ENCODE measurements at places on chromosomes 2 and 18. TPM values are rescaled to one million over a fixed set of nuclear protein-coding genes. Genes with fewer than 3 reads are reported as not detected.

DNA sequence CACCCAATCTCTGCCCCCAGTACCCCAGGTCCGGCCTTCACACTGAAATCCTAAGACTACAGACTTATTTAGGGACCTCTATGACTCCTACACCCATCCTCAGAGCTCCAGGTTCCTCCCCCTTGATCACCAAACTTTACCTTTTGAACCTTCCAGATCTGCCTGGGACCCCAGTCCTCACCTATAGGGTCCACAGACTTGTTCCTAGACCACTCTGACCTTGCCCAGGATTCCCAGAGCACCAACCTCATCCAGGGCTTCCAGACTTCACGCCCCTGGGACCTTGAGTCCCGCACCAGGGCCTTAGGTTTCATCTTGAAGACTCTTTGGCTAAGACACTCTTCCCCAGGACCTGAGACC is 462 bp downstream of the CHCHD5 start:
- no peak for DNase-seq

- DNase-seq: no peak
Measured at GRCh38 chr2:238771218-238771617, 76.7 kb upstream of the TWIST2 start.

DNA sequence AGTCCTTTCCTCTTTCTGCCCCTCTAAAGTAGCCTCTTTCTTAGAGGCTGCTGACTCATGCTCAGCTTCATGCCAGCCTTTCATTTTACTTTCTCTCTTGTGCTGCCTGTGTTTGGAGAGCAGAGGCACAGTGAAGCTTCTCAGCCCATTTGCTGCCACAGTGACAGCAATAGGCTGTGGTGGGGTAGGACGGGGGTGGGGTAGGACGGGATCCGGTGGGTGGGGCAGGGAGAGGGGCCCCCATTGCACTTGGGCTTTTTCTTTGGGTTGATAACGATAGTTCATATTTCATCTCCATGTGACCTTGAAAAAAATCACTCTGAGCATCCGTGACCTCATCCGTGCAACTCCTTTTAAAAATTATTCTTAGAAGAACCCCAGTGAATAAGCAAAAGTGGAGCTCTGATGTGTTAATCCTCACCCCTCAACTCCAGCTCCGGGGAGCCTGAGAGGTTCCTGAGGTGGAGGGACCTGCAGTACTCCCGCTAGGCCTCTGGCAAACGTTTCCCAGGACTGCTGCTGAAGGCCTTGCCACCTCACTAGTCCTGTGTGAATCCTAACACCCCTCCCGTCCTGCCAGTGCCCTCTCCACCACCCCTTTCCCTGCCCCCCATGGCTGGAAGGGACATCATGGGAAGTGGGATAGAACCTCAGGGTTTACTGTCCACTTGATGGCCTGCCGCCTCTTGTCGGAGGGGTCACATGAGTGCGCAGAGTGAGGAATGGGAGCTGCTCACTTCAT is 70.8 kb downstream of the INPP4A start:
- DNase-seq: no peak

DNA sequence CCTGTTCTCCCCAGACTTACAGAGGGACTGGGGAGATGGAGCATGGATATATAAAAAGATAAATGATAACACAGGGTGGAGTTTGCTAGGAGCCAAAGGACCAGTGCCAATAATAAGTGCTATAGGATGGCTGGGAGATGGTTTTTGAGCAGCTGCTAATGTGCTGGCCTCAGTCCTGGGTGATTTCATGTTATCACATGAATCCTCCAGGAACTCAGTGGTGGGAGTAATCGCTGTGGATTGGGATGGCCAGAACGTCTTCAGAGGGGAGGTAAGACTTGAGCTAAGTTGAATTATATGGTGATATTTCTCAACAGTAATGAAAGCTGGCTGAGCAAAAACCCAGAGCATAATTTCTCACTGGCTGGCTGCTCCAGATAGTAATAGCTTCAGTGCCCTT is 441.4 kb downstream of the SLC4A3 start:
- DNase-seq: no peak

- no peak for DNase-seq
Measured at GRCh38 chr2:108942888-108943287, 46.1 kb downstream of the EDAR start.

DNA sequence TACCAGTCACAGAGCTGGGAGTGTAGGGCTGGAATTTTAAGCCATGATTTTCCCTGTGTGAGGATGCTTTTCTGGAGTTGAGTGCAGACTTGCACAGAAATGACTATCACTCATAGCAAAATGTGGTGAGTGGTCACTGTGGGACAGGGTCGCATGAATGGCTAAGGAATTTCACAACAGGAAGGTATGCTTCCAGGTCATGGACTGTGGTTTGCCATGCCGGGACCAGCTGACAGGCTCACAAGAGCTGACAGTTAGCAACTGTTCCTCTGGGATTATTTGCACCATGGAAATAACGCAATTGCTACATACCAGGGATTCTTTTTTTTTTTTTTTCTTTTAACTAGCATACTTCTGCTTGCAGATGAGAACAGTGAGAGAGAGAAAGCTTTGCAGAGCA is 3.8 kb upstream of the UXS1 start:
- no peak for DNase-seq

DNA sequence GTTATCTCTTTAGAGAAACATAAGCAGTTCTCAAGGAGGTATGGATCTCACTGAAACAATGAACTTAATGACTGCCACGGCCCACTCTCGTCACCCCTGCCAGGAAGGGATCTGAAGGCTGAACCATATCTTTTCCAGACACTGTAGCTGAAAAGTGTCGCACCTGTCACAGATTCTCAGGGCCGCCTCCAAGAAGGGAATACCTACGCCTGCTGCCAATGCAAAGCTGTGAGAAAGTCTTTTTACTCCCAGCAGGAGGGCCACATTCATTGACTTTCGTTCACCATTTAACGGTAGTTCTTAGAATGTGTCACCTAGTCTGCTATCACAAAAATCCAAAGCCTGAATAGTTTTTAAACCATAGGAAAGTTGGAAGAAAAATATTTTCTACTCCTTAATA is 66.7 kb upstream of the SH3BP4 start:
- DNase-seq: no peak

DNA sequence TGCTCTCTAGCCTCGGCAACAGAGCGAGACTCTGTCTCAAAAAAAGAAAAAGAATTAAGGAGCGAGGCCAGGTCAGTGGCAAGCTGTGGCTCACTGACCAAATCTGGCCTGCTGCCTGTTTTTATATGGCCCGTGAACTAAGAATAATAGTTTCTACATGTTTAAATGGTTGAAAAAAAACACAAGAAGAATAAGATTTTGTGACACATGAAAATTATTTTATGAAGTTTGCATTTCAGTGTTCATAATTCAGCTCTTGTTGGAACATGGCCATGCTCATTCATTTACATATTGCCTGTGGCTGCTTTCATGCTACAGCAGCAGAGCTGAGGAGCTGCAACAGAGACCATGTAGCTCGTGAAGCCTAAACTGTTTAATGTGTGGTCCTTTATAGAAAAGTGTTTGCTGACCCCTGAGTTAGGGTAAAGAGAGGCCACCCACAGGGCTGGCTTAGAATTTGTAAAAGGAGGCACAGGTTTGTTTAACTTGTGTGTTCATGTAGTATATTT is 59.5 kb downstream of the MFSD6 start:
- peak; percentile 44 for DNase-seq

GRCh38 chr18:57447154-57447621 is 12.0 kb downstream of the ONECUT2 start:
- peak; percentile 48 for DNase-seq

- no peak for DNase-seq
Measured at GRCh38 chr2:8893978-8894820, 56.8 kb upstream of the KIDINS220 start.

The IL36RN gene
- not detected for total RNA-seq

The FAM237A gene
- total RNA-seq: not detected

The EHD3 gene
- 4.5 TPM for total RNA-seq

The CRYGC gene
- 2.2 TPM for total RNA-seq

The GKN2 gene
- not detected for total RNA-seq
